ENCODE measurements at places on chromosomes 4 and X.

DNA sequence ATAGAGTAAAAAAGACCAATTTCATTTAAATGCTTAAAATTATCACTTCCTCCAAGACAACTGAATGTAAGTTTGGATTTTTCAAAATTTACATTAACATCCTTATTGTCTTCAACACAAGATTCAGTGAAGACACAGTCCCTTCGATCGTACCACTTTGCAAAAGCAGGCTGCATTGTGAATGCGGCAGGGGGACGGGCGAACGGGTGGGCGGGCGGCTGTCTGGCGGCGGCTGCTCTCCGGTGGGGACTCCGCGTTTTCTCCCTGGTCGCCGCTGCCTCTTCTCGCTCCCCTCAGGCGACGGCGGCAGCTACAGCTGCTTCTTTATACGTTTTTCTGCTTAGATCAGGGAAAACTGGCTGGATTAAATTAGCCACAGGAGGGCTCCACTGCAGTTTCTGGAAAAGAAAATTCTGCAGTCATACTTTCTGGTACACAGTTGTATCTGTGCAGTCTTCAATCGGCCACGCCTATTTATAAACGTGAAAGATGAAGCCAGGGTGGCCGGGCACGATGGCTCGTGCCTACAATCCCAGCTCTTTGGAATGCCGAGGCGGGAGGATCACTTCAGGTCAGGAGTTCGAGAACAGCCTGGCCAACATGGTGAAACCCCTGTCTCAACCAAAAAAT, 33.9 kb upstream of the HPF1 start:
- peak; percentile 19 for DNase-seq

DNA sequence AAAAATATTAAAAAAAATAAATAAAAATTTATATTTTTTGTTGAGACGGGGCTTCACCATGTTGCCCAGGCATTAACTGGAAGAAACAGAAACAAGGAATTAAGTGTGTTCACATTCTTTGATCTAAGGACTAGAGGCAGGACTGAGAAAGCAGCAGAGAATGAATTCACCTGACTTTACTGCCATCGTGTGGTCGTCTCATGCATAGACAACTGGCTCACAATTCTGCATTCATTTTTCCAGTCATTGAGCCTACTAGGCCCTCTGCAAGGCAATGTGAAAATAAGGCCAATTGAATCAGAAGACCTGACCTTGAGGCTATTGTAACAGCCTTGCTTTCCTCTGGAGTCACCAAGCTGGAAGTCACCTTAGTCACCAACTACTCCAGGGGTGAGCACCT, 37.4 kb downstream of the LHFPL1 start:
- no peak for DNase-seq

GRCh38 chr4:171017593-171017992, 795.6 kb upstream of the GALNTL6 start:
- DNase-seq = no peak

DNA sequence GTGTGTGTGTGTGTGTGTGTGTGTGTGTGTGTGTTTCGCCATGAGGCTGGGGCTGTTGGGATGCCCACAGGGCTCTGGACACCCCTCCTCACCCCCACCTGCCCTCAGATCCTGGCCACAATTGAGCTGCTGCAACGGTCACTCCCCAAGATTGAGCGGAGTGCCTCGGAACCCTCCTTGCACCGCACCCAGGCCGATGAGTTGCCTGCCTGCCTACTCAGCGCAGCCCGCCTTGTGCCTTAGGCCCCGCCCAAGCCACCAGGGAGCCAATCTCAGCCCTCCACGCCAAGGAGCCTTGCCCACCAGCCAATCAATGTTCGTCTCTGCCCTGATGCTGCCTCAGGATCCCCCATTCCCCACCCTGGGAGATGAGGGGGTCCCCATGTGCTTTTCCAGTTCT, 10.2 kb downstream of the ARAF start:
- no peak for DNase-seq
